ENCODE measurements at places on chromosomes 4 and X. TPM values are rescaled to one million over a fixed set of nuclear protein-coding genes. Genes with fewer than 3 reads are reported as not detected.

DNA sequence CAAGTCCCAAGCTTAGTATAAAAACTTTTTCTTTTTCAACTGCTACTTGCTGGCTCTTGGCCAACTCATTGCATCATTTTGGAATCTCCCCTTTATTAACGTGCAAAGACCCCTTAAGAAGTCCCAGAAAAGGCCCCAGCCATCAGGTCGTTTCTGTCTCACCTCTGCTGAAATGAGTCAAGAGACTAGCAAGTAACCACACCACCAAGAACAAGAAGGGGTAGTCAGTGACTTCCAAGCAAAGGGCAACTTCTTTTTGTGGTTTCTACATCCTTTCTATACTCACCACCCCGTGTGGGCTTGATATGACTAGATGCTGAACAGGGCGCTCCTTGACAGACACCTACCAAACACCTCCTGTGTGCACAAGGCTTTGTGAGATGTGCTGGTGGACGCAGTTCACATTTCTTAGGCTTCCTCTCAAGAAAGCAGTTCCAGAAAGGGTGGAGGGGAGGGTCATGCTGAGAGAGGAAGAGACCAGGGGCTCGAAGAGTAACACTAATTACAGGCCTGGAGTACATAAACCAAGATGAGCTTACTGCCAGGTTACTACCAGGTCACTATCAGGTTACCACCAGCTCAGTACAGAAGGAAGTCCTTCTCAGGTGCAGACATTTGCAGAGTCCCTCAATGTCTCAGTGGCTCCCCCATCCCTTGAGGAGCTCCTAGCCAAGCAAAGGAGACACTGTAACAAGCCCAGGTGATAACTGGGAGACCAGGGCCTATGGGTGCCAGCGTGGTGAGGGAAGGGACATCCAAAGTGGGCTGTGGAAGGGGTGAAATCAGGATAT is 19.3 kb downstream of the JAKMIP1 start:
- H3K4me1 ChIP-seq: no peaks in the 10 kb centered on the region
- H3K27me3 ChIP-seq: no peaks in the 10 kb centered on the region
- no peak overlapping the region for H3K4me3 ChIP-seq
- no peak for DNase-seq

GRCh38 chr4:39541987-39542610 is 14.9 kb upstream of the UGDH start:
- DNase-seq: no peak
- peaks cover 13% of the 10 kb centered on the region for H3K4me1 ChIP-seq
- H3K4me3 ChIP-seq: no peak overlapping the region
- no peaks in the 10 kb centered on the region for H3K36me3 ChIP-seq

GRCh38 chr4:76782837-76783236 is 115.1 kb downstream of the SOWAHB start:
- H3K27me3 ChIP-seq: no peaks in the 10 kb centered on the region
- H3K36me3 ChIP-seq: peaks cover 4% of the 10 kb centered on the region
- no peak overlapping the region for H3K27ac ChIP-seq
- no peak overlapping the region for H3K4me3 ChIP-seq
- DNase-seq: no peak

DNA sequence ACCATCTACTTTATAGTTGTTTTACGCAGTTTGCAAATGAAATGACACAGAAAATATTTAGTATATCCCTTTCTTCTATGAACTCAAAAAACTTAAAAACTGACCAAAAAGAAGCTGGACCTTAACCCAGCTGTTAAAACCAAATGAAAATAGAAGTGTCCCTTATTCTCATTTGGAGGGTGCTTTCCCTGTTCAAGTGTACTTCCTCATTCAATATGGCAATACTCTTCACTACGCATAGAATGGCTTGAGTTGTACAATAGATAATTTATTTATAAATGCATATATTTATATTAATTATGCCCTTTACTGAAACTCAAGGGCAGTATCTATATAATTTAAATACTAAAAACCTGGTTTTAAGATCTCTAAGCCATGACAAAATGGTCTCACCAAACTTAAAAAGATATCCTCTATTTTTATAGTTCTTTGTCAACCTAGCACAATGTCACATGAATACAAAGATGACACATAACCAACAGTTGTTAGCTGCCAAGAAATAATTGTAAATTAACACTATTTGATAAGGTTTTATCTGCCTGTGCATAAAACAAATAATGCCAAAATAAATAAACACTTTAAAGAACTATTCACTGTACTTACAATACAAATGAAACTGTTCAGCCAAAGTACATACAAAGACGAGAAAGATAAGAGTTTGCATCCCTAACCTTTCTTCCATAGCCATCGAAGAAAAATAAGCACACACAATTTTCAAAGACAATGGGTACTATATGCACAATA is 25.2 kb downstream of the YTHDC1 start:
- H3K27me3 ChIP-seq: no peaks in the 10 kb centered on the region
- no peaks in the 10 kb centered on the region for H3K4me1 ChIP-seq
- no peak for DNase-seq
- H3K4me3 ChIP-seq: no peak overlapping the region

DNA sequence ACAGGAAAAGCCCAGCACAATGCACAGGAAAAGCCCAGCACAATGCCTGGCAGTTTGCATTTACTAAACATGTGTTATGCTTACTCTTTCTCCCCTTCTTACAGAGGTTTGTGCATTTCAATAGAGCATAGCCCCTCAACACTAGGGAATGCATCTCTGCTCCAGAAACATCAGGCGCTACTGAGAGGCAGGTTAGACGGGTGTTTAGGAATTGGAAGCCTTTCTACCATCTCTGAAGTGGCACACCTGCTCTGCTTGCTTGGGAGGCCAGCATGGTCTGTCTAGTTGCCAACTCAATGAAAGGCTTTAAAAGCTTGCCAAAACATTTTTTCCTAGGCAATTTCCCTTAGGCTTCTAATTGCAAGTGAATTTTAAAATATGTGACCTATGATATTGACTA is 55.7 kb downstream of the GRID2 start:
- H3K4me3 ChIP-seq: no peak overlapping the region
- no peaks in the 10 kb centered on the region for H3K4me1 ChIP-seq
- no peak overlapping the region for H3K27ac ChIP-seq
- H3K36me3 ChIP-seq: no peaks in the 10 kb centered on the region
- no peaks in the 10 kb centered on the region for H3K27me3 ChIP-seq

DNA sequence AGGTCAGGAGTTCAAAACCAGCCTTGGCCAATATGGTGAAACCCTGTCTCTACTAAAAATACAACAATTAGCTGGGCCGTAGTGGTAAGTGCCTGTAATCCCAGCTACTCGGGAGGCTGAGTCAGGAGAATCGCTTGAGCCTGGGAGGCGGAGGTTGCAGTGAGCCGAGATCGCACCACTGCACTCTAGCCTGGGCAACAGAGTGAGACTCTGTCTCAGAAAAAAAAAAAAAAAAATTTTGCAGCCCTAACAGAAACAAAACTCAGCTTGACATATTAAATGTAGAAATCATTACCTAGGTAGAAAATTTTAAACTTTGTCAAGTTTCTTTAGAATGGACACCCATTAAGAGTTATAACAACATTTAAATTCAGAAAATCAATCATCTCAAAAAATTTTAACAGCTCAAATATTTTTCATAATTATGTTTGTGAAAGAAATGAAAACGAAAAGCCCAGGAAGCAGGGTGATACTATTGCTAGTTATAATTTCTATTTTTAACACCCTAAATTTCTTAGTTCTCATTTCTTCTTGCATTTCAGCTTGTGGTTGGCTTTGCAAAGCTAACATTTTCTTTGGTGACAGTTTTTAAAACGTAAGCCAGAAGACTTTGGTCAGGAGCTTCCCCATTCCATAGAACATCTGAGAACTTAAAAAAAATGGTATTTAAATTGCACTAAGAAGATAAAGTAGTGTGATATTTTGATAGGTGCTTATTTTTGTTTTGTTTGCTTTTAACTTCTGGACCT is 33.3 kb upstream of the RBBP7 start:
- no peaks in the 10 kb centered on the region for H3K36me3 ChIP-seq
- H3K27me3 ChIP-seq: no peaks in the 10 kb centered on the region
- H3K4me1 ChIP-seq: no peaks in the 10 kb centered on the region
- H3K4me3 ChIP-seq: no peak overlapping the region
- no peak for DNase-seq

DNA sequence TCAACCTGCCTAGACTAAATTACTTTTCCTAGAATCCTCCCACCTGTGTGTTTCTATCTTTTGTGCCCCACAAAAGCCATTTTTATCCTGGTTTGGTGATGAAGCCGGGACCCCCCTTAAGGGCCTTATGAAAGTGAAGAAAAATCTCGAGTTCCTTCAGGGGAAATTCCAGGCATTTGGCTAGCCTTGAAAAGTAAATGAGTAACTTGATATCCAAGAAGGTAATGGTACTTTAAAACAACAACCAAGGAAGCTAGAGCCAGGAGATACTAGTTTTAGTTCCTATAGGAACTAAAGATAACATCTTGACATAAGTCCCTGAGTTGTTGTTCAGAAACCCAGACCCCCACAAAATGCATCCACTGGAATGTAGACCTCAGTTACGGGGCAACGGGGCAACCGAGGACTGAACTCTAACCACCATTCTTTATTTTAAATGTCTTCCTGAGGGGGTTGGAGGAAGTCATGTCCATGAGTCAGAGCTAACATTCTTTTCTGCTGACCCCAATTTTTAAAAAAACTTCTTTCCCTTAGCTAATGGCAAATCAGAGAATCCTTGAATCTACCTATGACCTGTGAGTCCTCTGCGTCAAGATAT is 73.9 kb downstream of the VCX3A start:
- H3K27me3 ChIP-seq: no peaks in the 10 kb centered on the region
- no peak overlapping the region for H3K4me3 ChIP-seq
- no peak overlapping the region for H3K27ac ChIP-seq
- no peaks in the 10 kb centered on the region for H3K4me1 ChIP-seq
- H3K36me3 ChIP-seq: no peaks in the 10 kb centered on the region
- DNase-seq: no peak

GRCh38 chr4:69518538-69519198 is 23.0 kb upstream of the UGT2B4 start:
- DNase-seq: no peak
- no peaks in the 10 kb centered on the region for H3K36me3 ChIP-seq
- no peaks in the 10 kb centered on the region for H3K27me3 ChIP-seq
- no peak overlapping the region for H3K27ac ChIP-seq

Gene BGN
- 6.5 TPM for total RNA-seq

Gene H2BW2
- not detected for total RNA-seq

Gene DCLK2
- total RNA-seq: 19.5 TPM

Gene HSFX4
- not detected for total RNA-seq

Gene LINC00632
- 10.0 TPM for total RNA-seq
